SK-N-MC (cell line): ENCODE measurements at places on chromosomes 5 and 9.

- DNase-seq: no peak
These were observed 831 bp downstream of the KLHL3 start for GRCh38 chr5:137734962-137735554.

GRCh38 chr9:27545471-27545870, 15.9 kb upstream of the MOB3B start:
- no peak for DNase-seq

DNA sequence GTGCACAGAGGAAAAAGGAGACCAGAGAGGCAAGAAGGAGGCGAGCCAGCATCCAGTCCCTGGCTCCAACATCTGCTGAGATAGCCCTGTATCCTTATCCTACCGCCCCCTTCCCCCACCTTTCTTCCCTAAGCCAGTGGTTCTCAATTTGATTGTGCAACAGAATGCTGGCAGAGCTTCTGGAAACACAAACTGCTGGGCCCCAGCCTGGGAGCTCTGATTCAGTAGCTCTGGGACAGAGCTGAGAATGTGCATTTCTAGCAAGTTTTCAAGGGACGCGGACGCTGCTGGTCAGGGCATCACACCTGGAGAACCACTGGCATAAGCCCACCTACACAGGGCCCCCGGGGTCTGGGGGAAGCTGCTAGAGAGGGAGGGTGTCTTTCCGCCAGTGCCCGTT, 21.1 kb downstream of the AK8 start:
- DNase-seq: no peak

DNA sequence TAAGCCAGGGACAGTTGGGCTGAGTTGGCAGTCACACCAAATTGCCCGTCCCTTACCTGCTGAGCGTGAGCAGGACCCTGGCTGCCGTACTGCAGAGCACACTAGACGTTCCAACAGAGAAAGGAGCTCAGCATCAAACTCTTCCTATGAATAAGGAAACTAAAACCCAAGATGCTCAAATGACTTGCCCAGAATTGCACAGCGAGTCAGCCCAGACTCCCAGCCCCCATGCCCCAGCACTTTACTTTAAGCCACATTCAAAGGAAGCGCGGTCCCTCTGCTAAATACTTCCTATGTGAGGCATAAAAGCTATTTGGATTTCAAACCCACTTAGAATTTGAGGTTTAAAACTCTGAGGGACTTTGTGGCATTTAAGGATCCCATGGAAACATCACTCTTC, 23.9 kb downstream of the PAX5 start:
- DNase-seq: no peak

DNA sequence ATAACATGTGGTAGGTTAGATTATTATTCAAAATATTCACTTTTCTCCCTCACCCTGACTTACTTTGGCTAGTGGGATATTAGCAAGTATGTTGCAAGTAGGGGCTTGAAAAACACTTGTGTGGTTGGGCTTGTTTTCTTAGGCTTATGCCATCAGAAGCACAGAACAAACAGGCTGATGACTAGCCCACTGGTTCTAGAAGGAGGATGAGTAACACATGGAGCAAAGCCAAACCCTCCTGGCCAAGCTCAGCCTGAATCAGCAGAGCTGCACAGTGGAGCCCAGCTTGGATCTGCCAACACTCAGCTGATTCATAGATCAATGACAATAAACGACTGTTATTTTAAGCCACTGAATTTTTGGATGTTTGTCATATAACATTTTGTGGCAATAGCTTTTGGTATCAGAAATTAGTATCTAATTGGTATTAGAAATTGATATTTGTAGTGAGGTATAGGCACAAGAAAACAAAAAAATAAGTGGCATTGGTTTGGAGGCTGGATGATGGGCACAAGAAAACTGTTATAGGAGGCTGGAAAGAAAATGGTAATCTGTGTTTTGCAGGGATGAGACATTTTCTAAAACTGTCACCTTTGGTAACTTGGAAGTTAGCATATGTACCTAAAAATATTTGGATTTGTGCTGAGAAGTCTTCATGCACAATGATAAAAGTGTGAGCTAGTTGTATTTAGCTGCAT, 46.1 kb upstream of the ZBED3 start:
- DNase-seq: no peak

GRCh38 chr5:152072091-152072490, 147.4 kb upstream of the GLRA1 start:
- no peak for DNase-seq

DNA sequence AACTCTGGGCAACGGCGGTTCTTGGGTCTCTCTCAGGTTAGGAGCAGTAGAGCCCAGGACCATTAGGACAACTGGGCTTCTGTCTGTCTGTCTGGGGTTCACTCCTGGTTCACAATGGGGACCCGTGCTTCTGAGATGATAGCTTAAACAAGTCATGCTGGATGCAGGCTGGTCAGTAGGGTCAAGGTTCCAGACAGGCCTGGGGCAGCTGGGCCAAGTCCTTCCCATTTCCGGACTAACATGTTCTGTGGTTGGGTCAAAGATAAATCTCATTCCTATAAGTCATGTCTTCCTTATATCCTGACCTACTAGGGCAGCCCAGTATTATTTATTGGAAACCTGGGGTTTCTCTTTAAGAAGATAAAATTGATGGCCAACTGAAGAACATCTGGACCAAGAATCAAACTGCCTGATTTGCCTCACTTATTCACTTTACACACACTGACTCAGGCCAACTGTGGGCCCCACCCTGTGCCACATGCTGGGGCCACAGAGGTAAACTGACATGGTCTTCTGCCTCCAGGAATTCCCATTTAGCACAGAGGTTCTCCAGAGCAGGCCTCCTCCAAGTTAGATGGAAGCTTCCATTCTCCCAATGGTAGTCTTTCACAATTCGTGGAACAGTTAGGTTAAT, 8.3 kb downstream of the HDHD3 start:
- no peak for DNase-seq

DNA sequence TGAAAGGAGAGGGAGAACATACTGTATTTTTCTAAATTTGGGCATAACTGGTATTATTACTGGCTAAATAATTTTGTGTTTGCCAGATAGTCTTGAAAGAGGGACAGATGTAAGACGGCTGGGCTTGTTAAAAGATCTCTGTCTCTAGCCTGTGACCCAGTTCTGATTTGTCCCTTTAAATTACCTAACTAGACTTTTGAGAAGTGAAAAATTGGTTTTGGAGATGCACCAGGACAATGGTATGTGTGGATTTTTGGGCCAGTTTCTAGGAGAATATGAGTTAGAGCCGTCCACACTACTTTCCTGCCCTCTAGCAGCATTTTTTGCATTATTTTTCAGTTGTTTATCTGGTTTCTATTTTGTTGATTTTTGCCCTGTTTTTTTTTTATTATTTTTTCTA, 33.5 kb downstream of the LNPEP start:
- no peak for DNase-seq

- DNase-seq: no peak
These were observed 11.8 kb upstream of the FCN1 start for GRCh38 chr9:134929193-134930158.
